SW 1271 (cell line): ENCODE measurements at places on chromosomes 7 and 10.

- DNase-seq, result no peak
Observed at GRCh38 chr7:91357379-91357778, 93.1 kb downstream of the FZD1 start.

- no peak for DNase-seq
Observed at GRCh38 chr10:69409968-69410367, 6.8 kb downstream of the TACR2 start.

GRCh38 chr10:113056441-113057021 is 106.5 kb downstream of the TCF7L2 start:
- no peak for DNase-seq

GRCh38 chr7:139095194-139095659 is 14.3 kb downstream of the ZC3HAV1 start:
- no peak for DNase-seq

DNA sequence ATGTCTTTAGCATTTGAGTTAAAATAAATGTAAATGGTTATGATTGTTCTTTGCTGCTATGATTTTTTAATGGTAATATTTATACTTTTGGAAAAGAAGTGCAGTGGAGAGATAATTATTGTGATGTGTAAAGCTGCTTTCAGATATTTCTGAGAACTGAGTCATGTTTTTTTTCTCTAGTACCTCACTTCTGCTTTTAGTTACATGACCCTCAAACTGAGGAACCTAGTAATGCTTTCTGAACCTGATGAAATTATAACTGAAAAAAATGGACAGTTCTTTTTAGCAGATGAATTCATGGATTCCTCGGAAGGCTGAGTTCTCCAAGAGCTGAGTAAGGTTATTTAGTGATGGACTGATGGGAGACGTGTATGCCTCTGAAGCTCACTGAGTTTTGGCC is 167.8 kb downstream of the CDCA7L start:
- DNase-seq, result no peak

GRCh38 chr7:8161364-8161828 is 100.6 kb downstream of the ICA1 start:
- DNase-seq, result no peak

GRCh38 chr10:89900554-89900953 is 199.2 kb downstream of the KIF20B start:
- DNase-seq, result no peak

DNA sequence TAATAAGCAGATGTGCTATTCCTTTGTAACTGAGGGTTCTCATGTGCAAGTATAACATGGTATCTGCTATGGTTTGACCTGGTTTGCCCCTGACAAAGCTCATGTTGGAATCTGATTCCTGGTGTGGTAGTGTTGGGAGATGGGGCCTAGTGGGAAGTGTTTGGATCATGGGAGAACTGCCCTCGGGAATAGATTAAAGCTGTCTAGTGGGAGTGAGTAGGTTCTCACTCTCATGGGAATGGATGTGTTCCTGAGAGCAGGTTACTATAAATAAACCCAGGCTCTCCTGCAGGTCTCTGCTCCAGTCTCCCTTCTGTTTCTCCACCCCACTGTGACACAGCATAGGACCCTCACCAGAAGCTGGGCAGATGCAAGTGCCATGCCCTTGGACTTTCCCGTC is 97.7 kb downstream of the ATE1 start:
- no peak for DNase-seq

GRCh38 chr7:604001-604883 is 84.6 kb upstream of the PDGFA start:
- peak; percentile 66 for DNase-seq

GRCh38 chr10:123848564-123849457 is 42.8 kb downstream of the CPXM2 start:
- DNase-seq, result no peak

DNA sequence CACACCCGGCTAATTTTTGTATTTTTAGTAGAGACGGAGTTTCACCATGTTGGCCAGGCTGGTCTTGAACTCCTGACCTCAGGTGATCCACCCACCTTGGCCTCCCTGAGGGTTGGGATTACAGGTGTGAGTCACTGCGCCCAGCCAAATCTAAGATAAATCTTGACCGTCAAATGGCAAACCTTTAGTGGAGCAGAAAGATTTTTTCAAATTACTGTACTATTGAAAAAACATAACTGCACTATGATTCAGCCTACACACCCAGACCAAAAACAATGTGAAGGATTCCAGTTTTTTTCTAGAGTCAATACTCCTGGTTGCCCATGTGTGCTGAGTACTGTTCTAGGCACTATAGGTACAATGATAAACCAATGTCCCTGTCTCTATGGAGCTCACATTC is 33.9 kb upstream of the SVIL start:
- no peak for DNase-seq

DNA sequence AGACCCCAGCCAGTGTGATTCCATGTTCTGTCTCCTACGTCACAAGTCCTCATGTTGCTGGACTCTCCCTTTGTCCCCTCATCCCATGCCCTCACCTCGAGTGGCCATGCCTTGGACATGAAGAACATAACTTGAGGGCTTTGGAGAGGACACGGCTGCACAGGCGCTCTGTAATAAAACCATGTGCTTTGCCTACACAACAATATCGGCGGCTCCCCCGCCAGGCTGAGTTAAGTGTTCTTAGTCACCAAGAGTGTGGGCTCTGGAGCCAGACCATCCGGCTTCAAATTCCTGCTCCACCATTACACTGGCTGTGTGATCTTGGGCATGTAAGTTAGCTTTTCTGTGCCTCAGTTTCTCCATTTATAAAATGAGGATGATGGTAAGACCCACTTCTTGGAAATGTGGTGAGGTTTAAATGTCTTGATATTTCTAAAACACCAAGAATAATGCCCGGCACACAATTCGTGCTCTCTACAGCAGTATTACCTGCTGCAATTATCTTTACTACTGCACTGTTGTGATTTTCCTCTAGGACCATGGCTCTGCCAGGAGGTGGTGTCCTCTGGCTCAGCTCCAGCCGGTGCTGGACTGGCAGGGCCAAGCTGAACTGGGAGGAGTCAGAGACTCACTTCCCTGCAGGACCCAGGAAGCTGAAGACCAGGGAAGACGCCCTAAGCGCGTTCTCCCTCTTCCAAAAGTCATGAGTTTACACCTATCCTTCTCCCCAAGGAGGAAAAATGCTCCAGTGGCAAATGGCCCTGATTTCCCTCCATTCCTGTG is 15.7 kb downstream of the SLIT1 start:
- no peak for DNase-seq

DNA sequence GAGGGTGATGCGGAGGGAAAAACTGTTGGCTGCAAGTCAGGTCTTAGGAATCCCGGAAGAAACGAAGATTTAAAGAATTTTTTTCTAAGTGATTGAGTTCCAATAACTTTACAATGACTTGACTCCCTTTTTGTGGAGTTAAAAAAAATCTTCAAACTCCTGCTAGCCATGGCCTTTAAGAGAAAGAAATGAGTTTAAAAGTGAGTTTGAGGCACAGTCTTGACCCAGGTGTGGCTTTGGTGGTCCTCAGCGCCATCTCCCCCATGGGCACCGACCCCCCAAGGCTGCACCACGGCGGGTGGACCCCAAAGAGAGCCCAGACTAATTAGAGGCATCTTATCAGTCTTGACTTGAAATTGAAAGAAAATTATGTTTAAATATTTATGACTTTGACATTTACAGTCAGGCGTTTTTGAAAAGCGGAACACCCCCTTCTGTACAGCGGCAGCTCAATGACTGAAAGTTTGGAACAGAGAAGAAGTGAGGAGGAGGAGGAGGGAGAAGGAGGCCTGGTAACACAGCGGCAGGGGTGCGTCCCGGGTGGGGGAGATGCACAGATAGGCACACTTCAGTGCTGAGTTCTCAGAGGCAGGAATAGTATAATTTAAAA is 349.6 kb downstream of the DNAJB6 start:
- no peak for DNase-seq

GRCh38 chr10:113151190-113151666 is 201.2 kb downstream of the TCF7L2 start:
- no peak for DNase-seq

- no peak for DNase-seq
Observed at GRCh38 chr7:157358041-157358752, 21.4 kb downstream of the DNAJB6 start.

DNA sequence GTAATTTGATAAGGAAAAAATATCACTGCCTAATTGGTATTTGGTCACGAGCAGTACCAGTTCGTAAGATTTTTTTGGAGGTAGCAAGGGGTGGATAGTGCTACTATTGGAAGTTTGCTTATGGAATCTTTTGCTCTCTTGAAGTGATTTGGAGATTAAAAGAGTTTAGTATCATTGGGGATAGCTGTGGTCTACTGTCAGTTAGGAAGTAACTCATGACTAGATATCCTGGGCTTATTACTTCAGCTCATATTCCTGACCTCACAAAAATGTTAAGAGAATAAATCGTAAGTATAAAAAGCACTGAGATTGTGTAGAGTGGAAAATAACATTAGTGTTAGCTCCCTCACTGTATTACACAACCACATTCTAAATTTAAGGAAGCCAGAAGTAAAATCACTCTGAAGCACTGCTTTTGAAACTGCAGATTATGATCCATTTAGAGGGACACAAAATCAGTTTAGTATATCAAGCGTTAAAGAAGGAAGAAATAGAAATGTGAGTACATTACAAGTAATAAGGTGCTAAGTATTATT is 22.6 kb downstream of the SGPL1 start:
- no peak for DNase-seq

GRCh38 chr10:88094795-88095194 is 231.4 kb downstream of the PTEN start:
- DNase-seq, result no peak

- DNase-seq, result no peak
Observed at GRCh38 chr7:79790656-79791262, 337.3 kb upstream of the MAGI2 start.

- no peak for DNase-seq
Observed at GRCh38 chr10:57247271-57247670, 886.2 kb upstream of the ZWINT start.

DNA sequence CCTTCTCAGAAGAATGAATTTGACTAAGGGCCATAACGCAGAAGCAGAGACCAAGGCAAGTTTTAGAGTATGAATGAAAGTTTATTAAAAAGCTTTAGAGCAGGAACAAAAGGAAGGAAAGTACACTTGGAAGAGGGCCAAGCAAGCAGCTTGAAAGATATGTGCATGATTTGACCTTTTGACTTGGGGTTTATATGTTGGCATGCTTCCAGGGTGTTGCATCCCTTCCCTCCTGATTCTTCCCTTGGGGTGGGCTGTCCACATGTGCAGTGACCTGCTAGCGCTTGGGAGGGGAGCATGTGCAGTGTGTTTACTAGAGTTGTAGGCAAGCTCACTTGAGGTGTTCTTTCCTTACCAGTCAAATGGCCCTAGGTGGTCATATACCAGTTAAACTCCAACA is 37.9 kb upstream of the LRRN3 start:
- DNase-seq, result no peak

- no peak for DNase-seq
Observed at GRCh38 chr10:78813998-78814399, 254.8 kb upstream of the ZMIZ1 start.

DNA sequence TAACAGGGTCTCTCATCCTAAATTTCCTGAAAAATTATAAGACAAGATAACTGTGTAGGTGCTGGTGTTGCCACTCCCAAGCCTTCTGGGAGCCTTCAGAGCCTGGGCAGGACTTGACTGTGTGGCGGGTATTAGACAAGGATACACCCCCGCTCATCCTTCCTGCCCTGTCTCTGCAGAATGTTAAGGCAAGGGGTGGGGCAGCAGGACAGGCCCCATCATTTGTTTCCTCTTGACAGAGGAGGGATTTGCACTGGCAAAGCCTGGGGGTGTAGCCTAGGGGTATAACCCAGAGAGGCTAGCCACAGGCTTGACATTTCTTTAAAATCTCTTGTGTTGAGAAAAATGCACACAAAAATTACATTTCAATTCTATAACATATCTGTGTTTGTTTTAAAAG is 63.5 kb downstream of the GOLGA7B start:
- DNase-seq, result no peak

DNA sequence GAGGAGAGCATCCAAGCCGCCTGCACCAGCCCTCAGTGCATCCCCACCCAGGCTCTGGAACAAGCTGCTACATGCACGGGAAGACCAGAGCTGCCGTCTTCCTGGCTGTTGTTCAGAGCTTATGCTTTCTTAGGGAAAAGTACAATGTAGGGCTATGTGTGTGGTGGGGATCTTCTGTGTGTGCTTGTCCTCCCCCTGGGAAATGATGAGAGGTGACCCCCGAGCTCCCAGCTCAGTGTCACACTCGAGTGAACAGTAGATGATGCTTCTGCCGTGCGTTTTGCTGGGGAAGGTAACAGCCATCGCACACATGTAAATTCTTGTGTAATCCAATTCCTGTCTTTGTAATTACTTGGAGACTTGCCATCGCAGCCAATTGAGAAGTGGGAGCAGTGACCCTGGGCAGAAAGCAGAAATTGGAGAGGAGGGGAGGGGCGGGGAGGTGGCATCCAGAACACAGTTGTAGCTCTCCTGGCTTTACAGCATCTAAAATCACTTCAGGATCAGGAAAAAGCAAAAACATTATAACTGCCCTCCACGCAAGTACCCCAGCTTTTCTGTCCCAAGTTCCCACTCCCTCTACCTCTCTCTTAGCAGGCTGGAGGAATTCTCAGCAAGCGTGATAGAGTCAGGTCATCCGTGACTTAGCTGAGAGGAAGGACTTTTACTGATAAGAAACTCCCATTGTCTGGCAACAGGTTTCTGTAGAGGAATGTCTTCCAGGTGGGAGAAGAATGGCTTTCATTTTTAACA is 149.6 kb downstream of the TCF7L2 start:
- DNase-seq, result no peak

- DNase-seq, result no peak
Observed at GRCh38 chr7:27192546-27193334, 7.2 kb downstream of the HOXA13 start.

DNA sequence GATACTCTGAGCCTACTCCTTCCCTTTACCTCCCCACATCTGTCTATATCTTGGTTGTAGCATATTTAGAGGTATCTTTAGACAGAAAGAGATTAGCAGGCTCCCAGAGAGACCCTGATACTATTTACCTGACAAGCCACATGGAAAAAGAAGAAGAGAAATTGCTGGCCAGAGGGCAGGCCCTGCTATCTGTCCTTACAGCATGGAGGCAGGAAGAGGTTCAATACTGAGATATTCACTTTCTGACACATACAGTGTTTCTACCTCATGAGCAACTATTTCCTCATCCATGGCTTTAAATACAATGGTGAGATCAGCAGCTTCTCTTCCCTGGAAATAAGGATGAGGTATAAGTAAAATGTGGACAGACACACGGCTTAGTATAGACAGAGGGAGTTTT is 33.9 kb upstream of the TSPAN13 start:
- no peak for DNase-seq
